Activated naive CD8-positive, alpha-beta T cell treated with anti-CD3 and anti-CD28 coated beads, Interleukin-2, amount 50 U/mL, for 16 hours (primary cell): ENCODE measurements at places on chromosomes 5 and 9.

GRCh38 chr9:114207034-114207810, 51.9 kb downstream of the COL27A1 start:
- no peak for DNase-seq

GRCh38 chr5:117759849-117760499, 1185.4 kb upstream of the SEMA6A start:
- no peak for DNase-seq

DNA sequence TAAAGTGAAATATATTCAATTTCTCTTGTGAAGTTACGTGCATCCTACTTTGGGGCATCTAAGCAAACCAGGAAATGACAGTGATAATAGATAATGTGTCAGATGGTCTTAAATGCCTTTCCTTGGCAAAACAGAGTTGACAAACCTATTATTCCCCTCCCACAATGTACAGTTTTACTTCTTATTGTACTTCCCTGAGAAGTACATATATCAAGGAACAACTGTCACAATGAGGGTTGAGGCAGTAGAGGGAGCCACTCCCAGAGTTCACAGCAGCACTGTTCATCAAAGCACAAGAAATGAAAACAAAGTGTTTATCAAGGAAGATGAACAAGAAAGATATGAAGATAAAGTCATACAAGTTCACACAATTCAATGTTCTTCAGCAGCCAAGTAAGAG, 41.1 kb downstream of the ELAVL2 start:
- DNase-seq, result no peak

DNA sequence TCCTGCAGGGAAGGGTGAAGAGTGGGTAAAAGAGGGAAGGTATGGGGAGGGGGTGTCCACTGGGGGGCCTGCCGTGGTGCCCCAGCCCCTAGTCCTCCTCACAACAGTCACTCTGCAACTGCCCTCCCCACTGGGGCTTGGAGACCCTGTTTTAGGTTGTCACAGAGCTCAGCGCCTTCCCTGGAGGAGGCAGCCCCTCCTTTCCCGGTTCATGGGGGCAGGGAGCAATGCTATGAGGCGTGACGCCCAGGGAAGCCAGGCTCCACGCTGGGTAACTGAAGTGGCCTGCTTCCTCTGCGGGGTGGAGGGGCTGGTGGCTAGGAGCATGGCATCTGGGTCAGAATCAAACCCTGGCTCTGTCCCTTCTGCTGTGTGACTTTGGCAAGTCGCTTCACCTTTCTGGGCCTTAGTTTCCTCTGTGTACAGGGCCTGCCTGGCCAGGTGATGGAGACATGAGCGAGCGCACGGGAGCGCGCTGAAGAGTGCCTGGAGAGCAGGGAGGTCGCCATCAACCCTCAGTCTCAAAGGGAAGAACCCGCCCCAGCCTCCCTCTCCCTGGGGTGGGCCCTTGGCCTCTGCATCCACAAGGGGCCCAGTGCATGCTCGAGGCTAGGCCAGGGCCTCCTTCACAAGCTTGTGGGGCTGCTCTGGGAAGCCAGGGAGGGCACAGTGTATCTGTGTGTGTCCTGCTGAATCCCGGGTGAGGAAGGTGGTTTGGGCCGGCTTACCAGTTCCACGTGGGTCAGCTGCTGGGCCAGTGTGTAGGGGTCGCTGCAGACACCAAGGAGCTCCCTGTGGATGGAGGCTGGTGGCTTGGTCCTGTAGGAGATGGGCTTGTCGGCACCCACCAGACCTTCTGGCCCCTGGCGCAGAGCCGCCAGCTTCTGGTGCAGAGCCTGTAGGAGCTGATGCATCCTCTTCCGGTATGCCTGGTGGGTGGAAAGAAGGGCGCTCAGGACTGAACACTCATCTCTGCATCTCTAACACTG, 56.4 kb upstream of the RNF130 start:
- DNase-seq, result no peak

DNA sequence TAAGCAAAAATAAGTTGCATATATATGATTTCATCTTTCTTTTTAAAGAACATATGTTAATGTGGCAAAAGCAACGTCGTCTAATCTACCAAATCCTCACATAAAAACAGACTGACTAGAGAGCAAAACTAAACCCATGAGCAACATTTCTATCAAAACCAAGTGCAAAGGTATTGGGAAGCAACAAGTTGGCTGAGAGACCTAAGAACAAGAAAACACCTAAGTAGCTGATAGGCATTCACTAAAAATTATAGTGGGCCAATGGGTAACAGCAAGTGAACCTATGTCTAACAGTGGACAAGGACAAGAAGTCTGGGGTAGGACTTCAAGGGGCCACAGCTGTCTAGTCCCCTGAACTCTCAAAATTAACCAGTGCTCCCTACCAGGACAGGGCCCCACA, 130.1 kb downstream of the SIL1 start:
- no peak for DNase-seq

DNA sequence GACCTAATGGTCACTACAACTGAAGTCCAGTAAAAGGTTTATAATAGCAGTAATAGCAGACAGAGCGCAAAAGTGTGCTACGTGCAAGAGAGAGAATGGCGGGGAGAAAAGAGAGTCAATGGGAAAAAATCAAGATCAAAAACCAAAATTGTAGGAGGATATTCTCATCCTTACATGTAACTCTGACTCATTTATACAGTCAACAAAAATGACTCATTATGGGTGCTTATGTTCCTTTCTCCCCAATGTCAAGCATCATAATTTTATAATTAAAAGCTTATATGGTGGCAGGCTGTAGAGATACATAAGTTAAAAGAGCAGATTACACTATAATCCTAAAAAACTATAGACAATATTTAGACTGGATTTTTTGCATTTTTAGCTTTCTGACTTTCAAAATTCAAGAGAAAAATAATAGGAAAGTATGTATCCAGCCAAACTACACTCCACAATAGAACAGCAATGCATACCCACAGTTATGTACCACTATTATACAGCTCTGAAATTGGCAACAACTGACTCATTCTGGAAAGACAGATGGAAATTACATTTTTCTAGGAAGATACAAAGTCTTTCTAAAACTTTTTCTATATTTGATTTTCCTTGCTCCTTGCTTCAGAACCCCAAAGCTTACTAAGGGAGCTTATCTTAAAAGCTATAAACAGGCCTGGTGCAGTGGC, 78.4 kb downstream of the PLPP1 start:
- DNase-seq, result no peak

DNA sequence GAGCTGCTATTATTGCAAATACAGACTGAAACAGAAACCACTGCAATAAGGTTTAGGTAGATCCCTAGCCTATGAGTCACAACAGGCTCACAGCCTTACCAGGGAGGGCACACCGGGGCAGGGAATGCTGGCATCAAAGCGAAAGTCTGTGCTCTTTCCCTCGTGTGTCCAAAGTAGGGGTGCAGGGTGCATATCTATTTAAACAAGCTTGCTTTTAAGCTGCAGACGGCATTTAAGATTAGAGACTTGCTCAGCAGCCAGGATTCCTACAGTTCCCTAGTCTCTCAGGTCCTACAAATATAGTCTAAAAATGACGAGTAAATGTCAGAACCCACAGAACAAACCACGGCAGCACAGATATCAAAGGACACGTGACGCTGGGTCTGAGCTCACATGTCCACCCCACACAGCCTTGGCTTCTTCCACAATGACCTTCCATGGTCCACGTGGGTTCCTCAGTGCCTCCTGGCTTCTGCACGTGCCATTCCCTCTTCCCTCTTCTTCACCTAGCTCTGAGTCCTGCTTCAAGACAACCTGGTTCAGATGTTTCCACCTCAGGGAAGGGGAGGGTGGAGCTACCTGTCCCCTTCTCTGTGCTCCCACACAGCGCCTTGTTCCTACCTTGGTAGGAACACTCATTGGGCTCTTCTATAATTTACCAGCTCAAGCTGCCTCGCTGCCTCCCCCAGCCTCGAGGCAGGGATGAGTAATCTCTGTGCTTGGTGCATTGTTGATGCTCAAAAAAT, 193.2 kb downstream of the MAPKAP1 start:
- DNase-seq, result no peak

- DNase-seq, result no peak
Observed at GRCh38 chr9:21455320-21455719, 15.1 kb downstream of the IFNA1 start.

GRCh38 chr5:54761213-54761701, 224.1 kb downstream of the ESM1 start:
- DNase-seq, result no peak

- DNase-seq, result no peak
Observed at GRCh38 chr9:112063151-112063550, 111.9 kb downstream of the SUSD1 start.

- DNase-seq, result no peak
Observed at GRCh38 chr9:121562301-121562700, 62.7 kb upstream of the GGTA1 start.

GRCh38 chr5:87243161-87243844, 24.4 kb upstream of the RASA1 start:
- no peak for DNase-seq

DNA sequence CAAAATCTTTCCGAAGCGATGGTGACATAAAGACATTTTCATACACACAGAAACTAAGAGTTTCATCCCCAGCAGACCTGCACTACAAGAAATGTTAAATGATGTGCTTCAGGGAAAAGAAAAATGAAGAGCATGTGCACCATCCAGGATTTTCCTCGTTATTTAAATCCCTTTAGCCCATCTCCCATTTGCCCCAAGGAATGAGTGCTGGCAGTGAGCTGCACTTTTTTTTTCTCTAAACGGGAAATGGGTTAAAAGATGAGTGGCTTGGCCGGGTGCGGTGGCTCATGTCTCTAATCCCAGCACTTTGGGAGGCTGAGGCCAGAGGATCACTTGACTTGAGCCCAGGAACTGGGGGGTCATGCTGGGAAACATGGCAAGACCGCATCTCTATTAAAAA, 6.8 kb upstream of the LRRC14B start:
- DNase-seq, result no peak

DNA sequence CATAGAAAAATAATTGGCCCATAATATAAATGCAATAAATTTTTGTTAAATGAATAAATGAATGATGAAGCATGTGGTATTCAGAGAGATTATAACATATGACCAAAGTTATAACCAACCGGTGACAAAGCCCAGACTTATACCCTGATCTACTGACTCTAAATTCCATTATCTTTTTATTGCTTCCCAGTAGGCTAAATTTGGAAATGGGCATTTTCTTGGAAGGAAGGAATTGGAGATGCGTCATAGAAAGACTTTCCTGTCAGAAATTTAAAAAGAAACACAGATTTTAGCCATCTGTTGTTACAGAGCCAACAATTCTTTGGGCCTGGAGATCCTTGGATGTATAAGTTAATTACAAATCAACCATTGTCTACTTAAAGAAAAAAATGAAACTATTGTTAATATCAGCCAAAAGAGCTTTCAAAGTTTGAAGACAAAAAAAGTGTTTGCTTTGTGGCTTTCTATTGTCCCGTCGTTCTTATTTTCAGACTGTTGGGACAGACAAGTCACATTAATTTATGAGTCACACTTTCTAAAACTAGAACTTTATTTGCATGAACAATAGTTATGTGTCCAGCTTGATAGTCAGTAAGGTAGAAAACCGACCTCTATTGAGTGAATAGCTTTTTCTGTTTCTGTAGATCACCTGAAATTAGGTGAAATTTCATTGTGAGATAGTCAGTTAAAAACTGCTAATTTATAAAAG, 428.7 kb downstream of the GABRG2 start:
- no peak for DNase-seq

- no peak for DNase-seq
Observed at GRCh38 chr9:35103660-35104191, 795 bp upstream of the STOML2 start.

- no peak for DNase-seq
Observed at GRCh38 chr5:148928141-148928540, 101.7 kb downstream of the ADRB2 start.

GRCh38 chr5:43268188-43268820, 44.9 kb downstream of the HMGCS1 start:
- DNase-seq, result no peak

DNA sequence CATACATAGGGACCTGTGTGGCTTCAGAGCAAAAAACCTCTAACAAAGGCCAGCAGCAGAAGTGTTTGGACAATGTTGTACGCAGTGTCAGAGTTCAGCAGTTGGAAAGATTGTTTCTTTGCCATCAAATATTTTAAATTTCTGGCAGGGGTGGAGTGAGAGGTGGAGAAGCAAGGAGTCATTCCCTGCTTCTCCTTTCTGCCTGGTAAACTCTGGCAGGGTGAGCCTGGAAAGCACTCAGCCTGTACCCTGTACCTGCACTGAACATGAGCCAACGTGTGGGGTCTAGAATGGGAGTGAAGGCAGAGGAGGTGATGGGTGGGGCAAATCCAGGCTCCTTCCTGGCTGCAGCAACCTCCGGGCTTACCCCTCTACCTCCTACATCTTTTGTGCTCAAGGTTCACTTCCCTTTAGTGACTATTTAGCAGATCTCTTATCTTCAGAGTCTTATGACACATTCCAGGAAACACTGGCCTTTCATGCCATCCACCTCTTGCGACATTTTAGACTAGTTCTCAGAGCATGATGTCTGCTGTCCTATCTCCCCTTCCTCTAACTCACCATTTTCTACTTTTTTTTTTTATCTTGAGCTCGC, 445.0 kb upstream of the PIK3R1 start:
- no peak for DNase-seq

GRCh38 chr9:12712532-12712931, 19.3 kb downstream of the TYRP1 start:
- no peak for DNase-seq

DNA sequence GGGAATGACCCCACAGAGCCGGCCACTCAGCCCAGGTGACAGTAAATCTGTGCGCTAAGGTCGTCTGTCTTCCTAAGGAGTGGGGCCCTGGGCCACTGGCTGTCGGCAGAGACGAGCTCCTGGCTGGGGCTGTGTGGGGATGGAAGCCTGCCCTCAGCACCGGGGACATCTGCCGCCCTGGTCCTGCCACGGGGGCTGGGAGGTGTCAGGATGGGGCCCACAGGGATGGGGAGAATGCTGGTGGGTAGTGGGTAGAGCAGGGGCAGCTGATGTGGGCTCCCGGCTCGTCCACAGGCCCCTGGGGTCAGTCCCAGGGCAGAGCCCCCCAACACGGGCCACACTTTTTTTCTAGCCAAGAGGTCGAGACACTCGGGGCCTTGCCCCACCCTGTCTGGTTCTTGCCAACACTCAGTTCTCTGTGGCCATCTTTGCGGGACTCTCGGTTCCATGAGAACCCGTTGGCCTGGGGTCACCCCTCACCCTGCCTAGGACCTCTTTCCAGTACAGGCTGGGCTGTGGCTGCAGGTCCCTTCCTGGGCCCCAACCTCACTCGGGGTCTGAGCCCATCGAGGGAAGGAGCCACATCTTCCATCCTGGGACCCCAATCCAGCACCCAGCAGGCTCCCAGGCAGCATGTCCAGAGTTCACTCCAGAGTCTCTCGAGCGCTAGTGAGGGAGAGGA, 45.0 kb downstream of the DBH start:
- DNase-seq, result no peak

GRCh38 chr9:126933334-126933980, 18.9 kb downstream of the RALGPS1 start:
- DNase-seq, result no peak

- no peak for DNase-seq
Observed at GRCh38 chr5:129904667-129905472, 605 bp downstream of the CHSY3 start.
